ENCODE measurements at places on chromosomes 2 and 18.

DNA sequence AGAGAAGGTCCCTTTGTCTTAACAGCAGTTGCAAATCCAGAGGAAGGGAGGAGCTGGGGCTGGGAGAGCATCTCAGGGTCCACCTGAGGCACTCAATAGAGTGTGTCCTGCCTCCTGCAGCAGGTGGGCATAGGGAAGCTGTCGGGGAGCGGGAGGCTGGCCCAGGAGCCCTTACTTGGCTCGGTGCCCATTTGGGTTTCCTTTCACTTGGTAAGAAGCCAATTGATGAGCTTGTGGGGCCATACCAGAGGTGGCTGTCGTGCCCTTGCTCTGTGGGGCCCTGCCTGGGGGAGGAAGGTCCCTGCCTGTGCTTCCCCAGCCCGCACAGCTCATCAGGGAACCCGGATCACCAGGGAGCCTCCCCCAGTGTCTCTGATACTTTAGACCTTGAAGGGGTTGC, 229.7 kb downstream of the DYSF start:
- no peak for DNase-seq

GRCh38 chr18:63195326-63196159, 124.0 kb downstream of the BCL2 start:
- no peak for DNase-seq

- no peak for DNase-seq
These were observed 8.5 kb downstream of the DTNA start for GRCh38 chr18:34718610-34719009.

DNA sequence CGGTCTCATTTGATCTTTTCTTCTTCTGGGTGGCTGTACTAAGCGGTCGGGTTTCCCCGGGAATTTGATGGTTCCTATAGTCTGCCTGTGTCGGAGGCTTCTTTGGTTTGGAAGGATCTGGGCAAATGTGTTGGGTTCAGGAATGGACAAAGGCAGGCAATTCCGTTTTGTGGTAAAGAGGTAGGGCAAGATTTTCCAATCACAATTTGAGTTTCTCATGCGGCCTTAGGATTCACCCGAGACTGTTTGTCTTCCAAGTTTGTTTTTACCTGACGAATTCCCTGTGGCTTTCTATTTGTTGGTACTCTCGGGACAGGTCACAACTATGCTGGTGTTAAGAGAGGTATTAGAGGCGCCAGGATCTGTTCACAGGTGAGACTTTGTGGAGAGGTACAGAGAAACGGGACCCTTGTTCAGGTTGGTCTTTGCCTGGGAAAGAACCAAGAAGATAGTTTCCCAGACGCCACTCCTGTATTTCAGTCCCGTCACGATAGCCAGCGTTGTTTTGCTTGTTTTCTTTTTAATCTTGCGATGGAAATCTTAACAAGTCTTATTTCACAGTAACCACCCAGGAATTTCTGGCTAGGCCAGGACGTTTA, 3.0 kb downstream of the SP5 start:
- DNase-seq: no peak

- no peak for DNase-seq
These were observed 335.9 kb downstream of the AGAP1 start for GRCh38 chr2:235829726-235830125.

DNA sequence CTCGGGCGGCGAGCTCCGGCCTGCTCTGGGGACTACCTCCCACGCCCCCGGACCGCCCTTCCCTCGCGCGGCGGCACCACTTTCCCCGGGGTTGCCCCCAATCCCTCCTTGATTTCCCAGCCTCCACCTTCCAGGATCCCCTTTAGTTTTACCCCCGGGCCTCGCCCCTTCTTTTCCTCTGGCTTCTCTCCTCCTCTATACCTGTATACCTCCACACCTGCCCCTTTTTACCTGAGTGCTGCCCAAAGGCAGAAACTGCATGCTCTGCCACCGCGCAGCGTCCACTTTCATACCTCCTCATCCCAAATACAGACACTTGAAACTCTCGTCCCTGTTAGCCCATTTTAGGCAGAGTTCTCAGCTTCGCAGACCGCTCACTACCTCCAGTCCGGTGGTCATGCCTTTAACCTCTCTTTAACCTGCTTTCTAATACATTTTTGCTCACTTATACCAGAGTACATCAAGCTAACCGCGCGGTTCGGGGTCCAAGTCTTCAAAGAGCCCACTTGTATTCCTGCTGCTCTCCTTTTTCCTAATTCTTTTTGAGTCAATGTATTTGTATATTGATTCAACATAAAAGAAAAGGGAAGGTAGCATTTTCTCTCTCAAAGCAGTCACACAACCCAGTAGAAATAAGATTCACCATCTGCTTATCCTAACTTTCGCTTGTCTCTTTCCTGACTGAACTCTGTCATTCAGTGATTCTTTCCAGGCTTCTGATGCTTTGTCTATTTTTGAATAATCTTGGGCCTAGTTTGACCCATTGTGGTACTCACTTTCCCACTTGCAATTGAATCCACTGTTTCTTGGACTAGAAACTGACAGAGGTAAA, 901 bp downstream of the SPOPL start:
- no peak for DNase-seq

DNA sequence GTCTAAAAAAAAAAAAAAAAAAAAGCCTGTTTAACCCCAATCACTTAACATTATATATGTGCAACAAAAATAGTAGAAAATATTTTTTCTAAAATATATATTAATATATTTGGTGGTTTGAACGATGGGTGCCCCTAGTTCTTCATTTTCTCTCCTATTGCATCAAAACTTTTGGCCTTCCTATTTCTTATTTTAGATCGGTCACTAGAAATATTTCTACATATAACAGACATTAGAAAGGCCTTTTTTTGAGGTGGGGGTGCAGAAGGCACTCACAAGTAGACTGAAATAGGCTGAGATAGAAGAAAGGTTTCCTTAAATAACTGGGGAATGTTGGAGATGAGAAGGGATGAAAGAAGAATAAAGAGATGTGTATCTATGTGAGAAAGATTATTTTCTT, 49.3 kb upstream of the AP1S3 start:
- no peak for DNase-seq

GRCh38 chr2:79223539-79223938, 64.0 kb upstream of the REG3A start:
- no peak for DNase-seq

- DNase-seq: no peak
These were observed 1355.1 kb upstream of the ZEB2 start for GRCh38 chr2:145875016-145875415.

- DNase-seq: no peak
These were observed 226.0 kb upstream of the PXDN start for GRCh38 chr2:1970341-1970740.

DNA sequence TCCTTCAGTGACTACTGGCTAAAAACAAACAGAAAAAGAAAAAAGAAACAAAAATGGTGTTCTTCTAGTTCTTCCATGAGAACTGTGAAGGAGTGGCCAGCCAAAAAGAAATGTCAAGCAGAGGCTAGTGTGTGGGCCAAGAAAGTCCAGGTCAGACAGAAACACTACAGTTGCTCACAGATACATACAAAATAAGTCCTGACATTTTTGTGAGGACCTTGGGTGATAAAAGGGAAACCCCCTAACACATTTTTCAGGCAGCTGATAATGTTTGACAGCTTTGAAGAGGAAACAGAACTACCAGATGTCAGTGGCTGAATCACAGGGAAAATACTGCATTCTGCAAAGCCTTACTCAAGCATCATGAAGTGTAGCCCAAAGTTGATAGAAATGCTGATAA, 28.1 kb downstream of the ARHGAP25 start:
- DNase-seq: no peak

DNA sequence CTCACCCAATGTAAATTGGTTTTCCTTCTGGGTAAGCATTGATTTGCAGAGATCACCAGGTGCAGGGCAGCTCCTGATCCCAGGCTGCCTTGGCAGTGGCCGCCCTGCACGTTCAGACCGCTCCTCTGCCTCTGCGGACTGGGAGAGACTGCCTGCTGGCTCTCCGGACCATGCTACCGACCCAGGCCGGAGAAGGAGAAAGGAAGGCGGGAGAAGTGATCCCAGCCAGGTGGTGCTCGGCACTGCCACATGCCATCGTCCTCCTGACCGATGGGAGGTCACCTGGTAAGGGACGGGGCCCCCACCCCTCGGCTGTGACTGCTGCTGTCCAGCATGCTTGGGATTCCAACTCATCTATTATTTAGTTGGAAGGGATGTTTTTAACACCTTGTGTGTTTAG, 108.1 kb upstream of the POU3F3 start:
- no peak for DNase-seq

- no peak for DNase-seq
These were observed 143.9 kb upstream of the FN1 start for GRCh38 chr2:215579809-215580208.

DNA sequence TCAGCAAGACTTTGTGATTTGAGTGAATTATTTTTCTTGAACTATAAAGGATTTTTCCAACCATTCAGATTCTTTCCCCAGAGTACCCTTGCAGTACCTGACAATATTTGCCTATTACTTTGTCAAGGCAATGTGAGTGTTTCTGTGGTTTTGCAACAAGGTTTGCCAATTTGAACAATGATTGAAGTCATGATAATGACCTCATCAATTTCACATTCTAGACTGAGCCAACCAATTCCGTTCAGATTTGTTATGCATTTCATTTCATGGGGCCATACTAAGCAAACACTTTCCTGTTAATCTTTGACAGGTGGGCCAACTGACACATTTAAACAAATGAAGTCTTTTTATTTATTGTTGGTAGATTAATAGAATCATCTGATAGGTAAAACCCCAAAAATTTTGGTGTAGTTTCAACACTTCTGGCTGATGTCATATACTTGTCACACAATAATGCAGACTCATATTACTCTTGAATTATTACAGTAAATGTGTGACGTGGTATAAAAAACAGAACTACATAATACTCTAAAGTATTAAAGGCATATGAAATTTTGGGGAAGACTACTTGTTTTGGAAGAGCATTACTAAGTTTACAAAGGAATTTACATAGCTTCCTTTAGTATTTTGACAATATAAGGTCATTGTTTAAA, 526.4 kb downstream of the DPP10 start:
- DNase-seq: no peak

DNA sequence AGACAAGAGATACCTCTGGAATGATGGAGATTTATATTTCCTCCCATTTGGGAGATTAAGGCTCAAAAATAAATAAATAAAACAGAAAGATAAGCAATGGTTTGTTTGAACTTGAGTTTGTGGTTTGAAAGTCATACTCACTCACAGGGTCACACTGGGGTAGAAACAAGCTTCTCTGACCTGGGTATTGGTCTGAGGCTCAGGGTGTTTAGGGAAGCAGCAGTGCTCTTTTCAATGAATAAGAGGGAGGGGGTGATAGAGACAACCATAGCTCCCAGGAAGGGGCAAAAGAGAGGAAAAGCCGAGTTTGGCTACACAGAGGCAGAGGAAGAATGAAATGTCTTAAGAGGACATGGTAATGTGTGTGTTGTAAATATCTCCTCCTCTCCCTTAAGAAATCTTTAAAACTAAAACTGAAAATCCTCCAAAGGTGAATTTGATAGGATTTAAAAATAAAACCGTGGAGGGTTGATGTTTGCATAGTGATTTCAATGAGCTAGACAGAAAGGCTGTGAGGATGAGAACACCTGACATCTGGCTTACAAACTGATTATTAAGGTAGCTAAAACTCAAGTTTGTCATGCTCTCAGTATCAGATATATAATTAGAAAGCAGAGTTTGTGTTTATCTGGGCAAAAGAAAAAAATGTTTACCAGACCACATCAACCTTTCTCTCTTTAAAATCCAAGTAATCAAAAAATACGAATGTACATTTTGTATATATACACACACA, 159.9 kb upstream of the TMEFF2 start:
- DNase-seq: no peak

DNA sequence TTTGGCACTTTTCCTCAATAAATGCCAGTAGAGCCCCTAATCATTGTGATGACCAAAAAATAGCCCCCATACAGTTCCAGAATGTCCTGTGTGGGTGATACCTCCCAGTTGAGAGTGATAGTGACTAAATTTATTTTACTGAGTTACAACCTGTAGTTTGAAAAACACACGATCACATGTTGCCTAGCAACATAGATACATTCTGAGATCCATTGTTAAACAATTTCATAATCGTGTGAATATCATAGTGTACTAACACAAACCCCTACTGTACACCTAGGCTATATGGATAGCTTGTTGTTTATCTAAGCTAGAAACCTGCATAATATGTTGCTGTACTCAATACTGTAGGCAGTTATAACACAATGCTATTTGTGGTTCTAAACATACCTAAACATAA, 30.6 kb downstream of the KCMF1 start:
- DNase-seq: no peak

DNA sequence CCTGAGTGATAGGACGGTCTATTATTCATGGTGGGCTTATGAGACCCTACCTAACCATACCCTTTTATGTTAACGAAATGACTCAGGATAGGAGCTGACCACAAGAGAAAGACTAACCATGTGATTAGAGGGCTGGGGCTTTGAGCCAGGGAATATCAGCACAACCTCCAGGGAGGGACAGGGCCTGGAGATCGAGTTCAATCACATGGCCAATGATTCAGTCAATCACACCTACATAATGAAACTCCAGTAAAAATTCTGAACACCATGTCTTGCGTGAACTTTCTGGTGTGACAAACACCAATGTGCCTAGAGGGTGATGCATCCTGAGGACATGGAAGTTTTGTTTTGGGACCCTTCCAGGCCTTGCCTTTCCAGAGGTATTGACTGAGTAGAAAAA, 2.2 kb upstream of the TEX51 start:
- DNase-seq: no peak

DNA sequence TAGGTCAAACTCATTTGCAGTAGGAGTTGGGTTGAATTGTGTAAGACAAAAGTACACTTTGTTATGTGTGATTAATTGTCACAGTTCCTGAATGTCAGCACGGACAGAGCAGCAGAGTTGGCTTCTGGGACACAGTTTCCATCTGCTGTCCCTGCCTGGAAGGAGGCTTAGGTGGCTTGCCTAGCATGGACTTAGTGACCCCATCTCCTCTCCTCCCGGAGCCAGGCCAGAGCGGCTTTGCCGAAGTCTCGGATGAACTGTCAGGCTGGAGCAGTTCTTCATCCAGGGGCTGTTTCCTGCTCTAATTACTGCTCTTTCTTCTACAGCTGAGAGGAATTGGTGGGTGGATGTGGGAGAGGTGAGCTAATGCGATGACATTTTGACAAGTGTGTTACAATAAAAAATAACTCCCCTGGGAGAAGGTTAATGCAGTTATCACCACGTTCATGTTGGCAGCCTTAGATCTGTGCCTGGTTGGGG, 102.0 kb downstream of the SH3RF3 start:
- no peak for DNase-seq

GRCh38 chr2:235627682-235628081, 133.8 kb downstream of the AGAP1 start:
- DNase-seq: no peak

DNA sequence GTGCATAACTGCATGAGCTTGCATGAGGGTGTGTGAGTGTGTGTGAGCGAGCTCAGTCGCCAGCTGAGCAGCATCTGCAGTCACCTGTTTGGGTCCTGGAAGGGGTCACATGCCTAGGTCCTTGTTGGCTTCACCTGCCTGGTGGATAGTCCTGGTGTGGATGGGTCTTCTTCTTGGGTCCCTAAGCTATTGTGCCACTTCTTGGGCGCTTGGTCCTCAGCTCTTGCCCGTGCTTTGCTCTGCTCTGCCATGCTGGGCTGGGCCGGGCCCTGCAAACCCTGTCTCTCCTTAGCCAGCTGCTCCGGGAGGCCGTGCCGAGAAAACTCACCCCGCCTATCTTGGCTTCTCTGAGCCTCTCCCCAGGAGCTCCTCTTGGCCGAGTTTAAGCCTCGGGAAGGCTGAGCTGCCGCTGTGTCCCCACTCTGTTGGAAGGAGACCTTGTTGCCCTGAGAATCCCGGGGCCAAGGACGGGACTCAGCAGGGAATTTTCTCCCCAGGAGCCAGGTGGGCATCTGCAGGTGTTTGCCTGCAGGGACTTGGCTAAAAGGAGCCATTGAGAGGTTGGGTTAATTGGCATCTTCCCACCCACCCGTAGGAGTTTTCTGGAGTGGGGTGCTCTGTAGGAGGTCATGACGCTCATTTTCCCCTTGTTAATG, 300.8 kb downstream of the NDUFA10 start:
- DNase-seq: no peak
